ENCODE measurements at places on chromosomes 12 and 14.

DNA sequence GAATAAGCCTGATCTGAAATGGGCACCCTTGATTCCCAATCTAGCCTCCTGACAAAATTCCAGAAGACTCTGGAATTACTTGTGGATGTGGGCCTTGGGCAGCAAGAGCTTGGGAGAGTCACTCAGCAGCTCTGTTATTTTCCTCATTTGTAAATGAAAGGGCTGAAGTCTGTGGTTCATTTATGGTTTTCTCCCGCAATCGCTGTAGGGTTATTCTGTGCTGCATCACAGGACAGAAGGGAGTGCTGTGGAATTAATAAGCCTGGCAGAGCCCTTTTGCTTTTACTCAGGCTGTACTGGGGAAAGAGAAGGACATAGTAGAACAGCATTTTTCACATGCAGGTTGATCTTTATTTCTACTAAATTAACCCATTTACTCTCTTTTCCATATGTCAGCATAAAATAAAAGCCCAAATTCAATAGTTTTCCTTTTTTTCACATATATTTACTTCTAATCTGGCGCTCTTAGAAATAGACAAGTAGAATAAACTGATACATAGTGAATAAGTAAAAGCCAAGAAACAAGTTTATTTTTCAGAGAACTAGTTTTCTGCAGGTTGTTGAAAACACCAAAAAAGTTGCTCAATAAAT is 49.2 kb downstream of the DUSP16 start:
- no peak for DNase-seq

GRCh38 chr12:94140556-94140955 is 7.8 kb upstream of the PLXNC1 start:
- DNase-seq = peak; percentile 58

DNA sequence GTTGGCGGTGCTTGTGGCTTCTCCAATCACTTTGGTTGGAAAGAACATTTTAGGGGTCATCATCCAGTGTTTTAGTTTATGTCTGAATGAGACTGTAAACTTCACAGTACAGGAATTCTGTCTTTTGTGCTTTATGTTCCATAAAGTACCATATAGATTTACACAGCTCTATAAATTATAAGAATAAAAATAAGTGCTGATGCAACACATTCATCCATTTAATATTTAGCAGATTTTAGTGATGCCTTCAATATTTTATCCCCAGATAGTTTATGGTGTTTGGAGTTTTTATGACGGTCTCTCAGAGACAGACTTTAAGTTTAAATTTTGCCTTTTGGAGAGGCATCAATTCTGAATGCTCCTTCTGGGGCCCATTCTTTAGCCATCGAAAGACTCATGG is 385.2 kb downstream of the ATP23 start:
- DNase-seq = no peak

GRCh38 chr12:120851444-120851843 is 52.7 kb downstream of the SPPL3 start:
- no peak for DNase-seq

DNA sequence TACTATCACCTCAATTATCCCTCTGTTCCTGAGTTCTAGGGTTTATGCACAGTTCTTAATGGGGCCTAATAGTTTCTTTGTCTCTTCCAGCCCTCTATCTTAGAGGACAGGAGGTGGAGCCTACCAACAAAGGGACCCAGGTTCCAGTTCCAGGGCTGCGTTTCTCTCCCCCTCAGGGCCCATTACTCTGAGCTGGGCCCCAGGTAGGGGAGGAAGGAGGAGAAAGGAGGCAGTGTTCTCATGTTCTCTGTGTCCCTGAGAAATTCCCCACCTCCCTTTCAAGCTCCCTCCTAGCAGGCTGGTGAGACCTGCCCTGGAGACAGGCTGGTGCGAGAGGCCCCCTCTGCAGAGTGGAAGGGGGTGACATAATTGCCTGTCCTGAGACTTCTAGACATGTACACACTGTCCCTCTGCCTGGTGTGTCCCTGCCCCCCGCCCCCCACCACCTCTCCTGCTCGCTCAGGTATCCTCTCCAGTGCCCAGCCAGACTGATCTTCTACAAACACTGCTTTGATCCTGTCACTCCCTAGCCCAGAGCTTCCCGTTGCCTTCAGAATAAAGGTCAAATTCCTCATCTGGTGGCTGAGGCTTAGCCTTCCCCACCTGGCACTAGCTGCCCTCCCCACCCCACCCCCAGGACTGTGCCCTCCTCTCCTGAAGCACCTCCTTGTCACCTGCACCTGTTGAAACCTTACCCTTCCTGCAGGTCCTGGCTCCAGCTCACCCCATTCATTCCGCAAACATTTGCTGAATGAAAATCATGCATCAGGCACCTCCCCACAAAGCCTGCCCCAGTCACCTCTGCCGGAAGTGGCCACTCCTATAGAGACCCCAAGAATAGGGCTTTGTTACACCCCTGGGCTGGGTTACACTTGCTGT is 21.1 kb upstream of the KRT8 start:
- no peak for DNase-seq

DNA sequence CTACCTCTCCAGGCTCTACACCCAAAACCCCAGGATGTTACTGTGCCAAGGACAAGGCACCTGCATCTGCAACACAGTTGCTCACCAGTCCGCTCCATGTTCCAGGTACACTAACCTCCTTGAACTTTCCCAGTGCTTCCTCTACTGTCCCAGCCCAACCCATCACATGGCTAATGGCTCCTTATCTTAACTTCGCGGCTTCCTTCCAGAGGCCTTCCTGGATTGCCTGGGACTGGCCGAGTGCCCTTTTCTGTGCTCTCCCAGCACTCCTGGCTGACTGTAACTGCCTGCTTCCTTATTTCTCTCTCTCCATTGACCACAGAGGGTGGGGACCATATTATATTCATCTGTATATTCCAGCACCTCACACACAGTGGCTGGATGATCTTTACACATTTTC is 20.9 kb downstream of the POMT2 start:
- DNase-seq = no peak
